ENCODE measurements at places on chromosomes 16 and 17.

- DNase-seq: no peak
Measured at GRCh38 chr17:9200699-9201359, 179.5 kb downstream of the NTN1 start.

GRCh38 chr17:43782913-43783680 is 2.9 kb downstream of the CFAP97D1 start:
- DNase-seq: no peak

- no peak for DNase-seq
Measured at GRCh38 chr17:39800540-39800939, 62.8 kb downstream of the GRB7 start.

DNA sequence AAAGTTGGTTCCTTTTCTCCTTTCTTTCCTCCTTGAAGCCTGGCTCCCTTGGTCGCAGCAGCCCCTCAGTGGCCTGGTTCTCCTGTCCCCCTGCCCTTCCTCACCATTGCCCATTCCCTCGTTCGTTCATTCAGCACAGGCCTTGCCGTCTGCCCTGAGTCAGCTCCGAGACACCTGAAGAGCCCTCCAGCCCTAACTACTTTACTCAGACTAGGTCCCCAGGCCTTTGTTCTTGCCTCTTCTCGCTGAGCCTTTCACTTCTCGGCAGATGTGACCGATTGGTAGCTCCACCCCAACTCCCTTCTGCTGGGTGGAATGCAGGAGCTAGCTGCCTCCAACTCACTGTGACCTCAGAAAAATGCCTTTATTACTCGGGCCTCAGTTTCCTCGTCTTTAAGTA is 7.0 kb upstream of the ADAM11 start:
- DNase-seq: no peak

- no peak for DNase-seq
Measured at GRCh38 chr17:69874175-69874670, 200.8 kb upstream of the KCNJ16 start.

DNA sequence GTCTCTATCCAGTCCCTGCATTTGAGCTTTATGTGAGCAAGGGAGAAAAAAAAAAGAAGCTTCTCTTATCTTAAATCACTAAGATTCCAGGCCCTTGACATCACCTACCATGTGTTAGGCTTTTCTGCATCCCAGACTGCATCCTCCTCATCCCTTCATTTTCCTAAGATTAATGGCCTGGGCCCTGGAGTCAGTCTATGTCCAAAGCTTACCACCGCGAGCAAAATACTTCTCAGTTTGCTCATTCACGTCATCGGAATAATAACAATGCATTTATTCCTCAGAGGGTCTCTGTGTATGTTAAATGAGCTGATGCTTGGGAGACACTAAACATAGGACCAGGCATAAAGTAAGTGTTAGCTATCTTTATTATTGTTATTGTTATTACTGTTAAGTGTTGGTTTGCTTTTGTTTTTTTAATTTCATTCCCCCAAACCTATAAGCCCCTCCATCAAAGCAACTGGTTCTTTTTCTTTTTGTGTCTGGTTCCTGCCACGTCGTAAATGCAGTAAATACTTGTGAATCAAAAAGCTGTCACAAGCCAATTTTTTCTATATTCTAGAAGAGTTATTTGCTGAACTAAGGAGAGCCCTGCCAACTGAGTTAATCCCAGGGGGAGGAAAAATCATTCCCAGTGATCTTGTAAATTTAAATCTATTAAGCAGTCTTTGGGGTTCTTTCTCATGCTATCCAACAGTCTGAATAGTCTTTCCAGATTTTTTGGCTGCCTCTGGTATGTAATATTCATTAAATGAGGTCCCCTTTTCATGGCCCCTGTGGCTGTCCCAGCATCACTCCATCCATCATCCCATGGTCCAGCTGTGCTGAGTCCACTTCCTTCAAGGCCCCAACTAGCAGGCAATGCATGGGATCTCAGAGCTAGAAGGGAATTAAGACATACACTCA is 46.5 kb downstream of the VAT1L start:
- no peak for DNase-seq

DNA sequence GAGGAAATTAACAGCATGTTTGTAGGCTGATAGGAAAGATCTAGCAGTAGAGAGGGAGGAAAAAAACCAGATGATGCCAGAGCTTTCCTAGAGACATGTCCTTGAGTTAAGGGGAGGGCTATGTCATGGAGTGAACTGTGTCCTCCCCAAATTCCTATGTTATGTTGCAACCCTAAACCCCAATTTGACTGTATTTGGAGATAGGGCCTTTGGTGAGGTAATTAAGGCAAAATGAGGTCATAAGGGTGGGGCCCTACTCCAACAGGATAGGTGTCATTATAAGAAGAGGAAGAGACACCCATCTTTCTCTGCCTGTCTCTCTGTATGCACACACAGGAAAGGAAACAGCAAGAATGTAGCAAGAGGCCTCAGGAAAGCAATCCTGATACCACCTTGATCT is 195.3 kb upstream of the AXIN2 start:
- DNase-seq: no peak

- no peak for DNase-seq
Measured at GRCh38 chr16:75298267-75298666, 46.8 kb upstream of the BCAR1 start.
